ENCODE measurements at places on chromosomes 4 and X.

DNA sequence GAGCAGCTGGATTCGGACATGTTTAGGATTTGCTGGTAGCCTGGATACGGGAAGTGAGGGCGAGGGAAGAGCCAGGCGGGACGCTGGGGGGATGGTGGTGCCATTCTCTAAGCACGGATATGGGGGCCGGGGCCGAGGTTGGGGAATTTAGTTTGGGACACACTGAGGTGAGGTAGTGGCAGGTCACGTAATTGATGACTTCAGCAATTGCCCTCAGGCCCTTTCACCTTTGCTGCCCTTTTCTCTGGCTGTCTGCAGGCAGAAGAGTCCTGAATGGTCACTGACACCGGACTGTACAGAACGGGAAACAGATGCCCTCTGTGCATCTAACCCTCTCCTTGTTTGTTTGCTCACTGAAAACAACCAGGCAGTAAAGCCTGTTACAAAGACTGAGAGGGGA lies 16.9 kb upstream of the HMGB3 start:
- DNase-seq = no peak

DNA sequence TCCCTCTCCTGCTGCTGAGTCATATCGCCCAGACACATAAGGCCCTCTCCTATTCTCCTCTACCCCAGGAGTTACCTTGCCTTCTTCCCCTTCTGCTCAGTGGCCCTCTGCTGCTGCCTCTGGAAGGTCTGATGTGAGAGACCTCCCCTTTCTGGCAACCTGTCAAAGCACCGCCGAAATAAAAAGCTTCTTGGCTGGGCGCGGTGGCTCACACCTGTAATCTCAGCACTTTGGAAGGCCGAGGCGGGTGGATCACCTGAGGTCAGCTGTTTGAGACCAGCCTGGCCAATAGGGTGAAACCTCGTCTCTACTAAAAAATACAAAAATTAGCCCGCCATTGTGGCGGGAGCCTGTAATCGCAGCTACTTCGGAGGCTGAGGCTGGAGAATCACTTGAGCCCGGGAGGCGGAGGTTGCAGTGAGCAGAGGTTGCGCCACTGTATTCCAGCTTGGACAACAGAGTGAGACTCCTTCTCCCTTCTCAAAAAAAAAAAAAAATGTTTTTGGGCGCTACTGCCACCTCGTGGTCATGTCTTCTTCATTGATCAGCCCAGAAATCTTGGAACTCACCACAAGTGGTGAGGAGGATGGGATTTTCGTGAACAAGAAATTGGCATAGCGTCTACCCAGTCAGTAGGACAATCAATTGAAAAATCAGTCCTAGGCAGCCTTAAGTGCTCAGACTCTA lies 8.6 kb upstream of the ZXDA start:
- DNase-seq = no peak

DNA sequence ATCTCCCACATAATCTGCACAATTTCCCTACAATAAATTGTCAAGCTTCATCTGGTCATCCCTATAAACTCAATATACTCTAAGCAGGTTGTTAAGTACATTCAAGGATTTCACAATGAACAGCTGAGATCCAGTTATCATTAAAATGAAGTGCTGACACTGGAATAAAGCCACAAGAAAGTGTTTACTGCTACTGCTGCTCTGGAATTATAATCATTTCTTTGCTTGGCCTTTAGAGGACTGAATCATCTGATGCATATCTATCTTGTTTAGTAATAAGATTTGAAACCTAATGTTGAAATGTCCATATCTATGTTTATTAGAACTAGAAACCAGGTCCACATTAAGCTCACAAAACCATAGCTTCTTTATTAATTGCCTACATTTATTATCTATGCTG lies 338.6 kb upstream of the ZFP42 start:
- DNase-seq = no peak

DNA sequence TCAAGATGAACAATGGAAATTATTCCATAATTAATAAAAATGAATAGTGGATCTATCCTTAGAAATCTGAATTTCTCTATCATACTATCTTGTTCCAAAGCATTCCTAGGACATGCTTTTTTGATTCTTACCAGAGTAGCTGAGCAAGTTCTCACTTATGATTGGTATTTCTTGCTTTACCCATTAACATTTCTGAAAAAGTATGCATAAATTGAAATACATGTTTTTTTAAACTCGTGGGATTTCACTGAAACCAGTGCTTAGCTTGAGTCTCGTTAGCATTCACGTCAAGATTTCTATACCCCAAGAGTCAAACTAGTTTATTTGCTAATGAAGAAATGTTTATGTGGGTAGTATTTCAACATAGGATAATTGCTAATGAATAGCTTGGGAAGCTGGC lies 89.0 kb downstream of the ELOVL6 start:
- no peak for DNase-seq
